ENCODE measurements at places on chromosomes 6 and 20.

GRCh38 chr6:42440027-42440426 lies 11.7 kb downstream of the TRERF1 start:
- no peak for DNase-seq

DNA sequence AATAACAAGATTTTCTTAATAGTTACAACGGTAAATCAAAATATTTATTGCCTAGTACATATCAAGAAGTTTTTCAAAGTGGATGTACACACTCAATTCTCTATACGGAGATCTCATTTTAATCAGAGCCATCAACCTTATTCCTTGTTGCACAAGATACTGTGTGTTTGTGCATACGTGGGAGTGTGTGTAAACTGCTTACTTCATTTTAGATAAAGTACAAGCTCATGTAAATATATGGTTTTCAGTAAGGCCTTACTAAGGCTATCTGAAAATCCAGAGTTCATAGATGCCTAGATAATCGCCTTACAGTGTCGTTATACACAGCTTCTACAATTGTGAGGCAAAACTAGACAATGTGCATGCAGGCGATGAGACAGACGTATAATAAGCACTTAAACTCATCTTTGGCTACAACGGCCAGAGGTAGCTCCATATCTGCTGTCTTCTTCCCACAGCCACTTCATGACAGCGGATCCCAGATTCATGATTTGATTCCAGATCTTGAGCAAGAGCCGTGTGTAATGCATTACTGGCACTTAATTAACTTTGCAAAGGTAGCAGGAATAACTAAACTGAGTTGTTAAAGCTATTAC lies 2.5 kb downstream of the PERP start:
- no peak for DNase-seq

GRCh38 chr20:34322267-34323105 lies 19.3 kb upstream of the AHCY start:
- DNase-seq = no peak

- no peak for DNase-seq
Measured at GRCh38 chr6:130046671-130047070, 28.3 kb downstream of the L3MBTL3 start.

- no peak for DNase-seq
Measured at GRCh38 chr6:136052031-136052430, 198.1 kb downstream of the MTFR2 start.

- no peak for DNase-seq
Measured at GRCh38 chr6:17418281-17419188, 25.1 kb downstream of the CAP2 start.
